ENCODE measurements at places on chromosomes 2 and 18. TPM values are rescaled to one million over a fixed set of nuclear protein-coding genes. Genes with fewer than 3 reads are reported as not detected.

The SKOR2 gene
- total RNA-seq, result not detected

The PSD4 gene
- 0.67 TPM for total RNA-seq

The LDLRAD4 gene
- 23.3 TPM for total RNA-seq

The TXNL4A gene
- 74.6 TPM for total RNA-seq

The GATA6 gene
- total RNA-seq, result under 0.01 TPM
